ENCODE measurements at places on chromosomes 1 and 21.
A peak's percentile ranks its signal among the peaks of the same experiment; 100 is the strongest.

DNA sequence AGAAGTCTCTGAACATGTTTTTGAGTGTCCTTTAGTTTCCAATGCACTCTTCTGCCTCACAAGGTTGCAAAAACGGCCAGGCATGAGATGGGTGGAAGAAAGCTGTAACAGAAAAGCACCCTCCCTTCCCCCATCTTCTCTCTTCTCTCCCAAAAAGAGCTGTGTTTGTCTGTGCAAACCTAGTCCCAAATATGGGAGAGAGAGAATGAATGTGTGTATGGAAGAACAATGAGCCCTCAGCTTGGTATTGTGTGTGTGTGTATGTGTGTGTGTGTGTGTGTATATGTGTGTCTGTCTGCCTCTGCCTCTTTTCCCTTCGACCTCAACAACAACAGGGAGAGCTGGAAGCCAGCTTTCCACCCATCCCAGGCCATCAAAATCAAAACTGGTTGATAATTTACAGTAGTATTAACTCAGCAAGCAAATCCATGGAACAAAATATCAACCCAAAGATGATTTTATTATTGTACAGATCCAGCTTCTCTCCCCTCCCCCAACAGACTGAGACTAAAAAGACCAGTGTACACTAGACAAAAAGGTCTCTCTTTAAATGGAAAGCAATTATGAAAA lies 1.8 kb downstream of the RERE start:
- DNase-seq: no peak

GRCh38 chr1:207752456-207752998 lies 673 bp downstream of the CD46 start:
- peak; percentile 75 for DNase-seq

GRCh38 chr1:192809307-192810252 lies 741 bp downstream of the RGS2 start:
- DNase-seq: peak; percentile 71

- no peak for DNase-seq
These were observed 79.1 kb downstream of the ZP4 start for GRCh38 chr1:237811633-237812032.

DNA sequence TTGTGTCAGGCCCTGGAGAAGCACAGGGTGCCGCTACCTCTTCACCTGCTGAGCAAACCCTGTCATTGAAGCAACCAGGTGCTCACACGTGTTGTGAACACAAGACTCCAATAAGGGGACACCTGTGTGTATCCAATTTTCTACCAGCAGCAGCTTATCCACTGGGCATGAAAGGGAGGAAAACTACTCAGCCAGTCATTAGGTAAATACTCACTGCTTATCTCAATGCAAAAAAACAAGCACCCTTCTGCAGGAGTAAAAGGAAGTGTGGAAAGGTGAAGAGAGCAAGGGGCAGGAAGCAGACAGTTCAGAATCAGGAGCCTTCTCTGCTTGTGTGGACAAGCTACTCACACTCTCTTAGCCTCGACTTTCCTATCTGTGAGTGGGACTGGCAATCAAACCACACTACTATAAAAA lies 148.9 kb downstream of the ETS2 start:
- peak; percentile 91 for DNase-seq

GRCh38 chr1:112188611-112189010 lies 199.1 kb upstream of the KCND3 start:
- DNase-seq: peak; percentile 28

DNA sequence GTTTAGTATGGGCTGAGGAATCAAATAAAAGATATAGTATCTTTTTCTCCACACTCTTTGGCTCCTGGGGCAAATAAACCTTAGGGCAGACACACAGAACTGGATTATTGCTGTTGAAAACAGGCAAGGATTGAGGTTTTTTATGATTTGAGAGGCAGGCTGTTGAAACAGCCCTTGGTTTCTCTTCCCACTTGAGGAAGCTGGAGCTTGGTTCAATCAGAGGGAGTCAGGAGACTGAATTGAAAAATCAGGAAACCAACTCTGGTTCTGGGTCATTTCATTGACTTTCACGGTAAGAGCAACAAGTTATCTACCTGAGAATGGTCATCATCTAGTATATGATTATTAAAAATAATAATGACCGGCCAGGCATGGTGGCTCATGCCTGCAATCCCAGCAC lies 108.4 kb downstream of the CNIH3 start:
- no peak for DNase-seq

DNA sequence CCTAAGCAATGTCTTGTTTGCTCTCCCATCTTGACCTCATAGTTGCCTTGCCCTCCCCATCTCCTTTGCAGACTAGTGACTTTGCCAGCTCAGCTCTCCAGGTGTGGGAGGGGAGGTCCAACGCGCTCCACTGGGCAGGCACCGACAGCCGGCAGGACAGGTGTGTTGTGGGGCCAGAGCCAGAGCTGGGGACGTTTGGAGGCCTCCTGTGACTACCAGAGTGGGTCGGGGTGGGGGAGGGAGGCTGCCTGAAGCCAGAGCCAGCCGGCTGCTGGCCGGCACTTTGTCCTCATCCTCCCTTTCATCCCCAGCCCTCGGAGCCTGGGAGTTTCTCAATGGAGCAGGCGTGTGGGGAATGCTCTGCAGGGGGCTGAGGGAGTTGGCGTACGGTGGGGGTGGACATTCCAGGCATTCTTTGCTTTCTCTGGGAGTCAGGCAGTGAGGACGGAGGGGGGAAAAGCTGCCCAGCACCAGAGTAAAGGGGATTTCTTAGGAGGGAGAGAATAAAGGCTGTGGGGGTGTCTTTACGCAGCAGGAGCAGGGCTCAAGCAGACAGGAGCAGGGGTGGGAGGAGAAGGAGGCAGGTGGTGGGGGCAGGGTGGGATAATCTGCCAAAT lies 20.2 kb downstream of the NUAK2 start:
- DNase-seq: peak; percentile 70

DNA sequence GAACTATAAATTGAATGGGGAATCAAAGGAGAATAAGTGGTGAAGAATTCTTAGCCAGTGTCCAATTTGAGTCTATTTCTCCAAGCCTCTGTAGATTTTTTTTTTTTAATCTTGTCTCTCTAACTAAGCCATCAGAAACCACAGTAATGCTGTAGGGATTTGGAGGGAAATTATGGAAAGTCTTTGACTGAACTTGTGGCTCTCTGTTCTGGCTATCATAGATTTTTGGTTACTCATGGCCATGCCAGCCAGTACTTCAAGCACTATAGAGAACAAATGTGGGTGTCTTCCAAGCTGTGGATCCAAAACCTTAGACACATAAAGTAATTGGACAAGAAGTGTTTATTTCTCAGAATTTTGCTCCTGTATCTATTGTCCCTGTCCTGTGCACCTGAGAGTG lies 147.9 kb downstream of the LRRC40 start:
- no peak for DNase-seq

DNA sequence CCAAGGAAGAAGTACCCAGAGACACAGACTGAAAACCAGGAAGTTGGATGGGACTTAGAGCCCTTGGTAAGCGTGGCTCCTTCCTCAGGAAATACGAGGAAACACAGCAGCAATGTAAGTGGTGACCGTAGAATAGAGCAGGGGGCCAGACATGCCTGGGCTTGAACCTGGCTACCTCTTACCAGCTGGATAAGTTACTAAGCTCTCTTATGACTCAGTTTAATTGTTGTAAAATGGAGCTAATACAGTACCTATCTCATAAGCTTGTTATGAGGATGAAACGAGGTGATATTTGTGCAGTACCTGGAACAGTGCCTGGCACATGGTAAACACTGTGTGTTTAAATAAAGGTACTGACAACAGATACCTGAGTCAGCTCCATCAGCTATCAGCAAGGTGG lies 19.2 kb downstream of the EBNA1BP2 start:
- DNase-seq: no peak

DNA sequence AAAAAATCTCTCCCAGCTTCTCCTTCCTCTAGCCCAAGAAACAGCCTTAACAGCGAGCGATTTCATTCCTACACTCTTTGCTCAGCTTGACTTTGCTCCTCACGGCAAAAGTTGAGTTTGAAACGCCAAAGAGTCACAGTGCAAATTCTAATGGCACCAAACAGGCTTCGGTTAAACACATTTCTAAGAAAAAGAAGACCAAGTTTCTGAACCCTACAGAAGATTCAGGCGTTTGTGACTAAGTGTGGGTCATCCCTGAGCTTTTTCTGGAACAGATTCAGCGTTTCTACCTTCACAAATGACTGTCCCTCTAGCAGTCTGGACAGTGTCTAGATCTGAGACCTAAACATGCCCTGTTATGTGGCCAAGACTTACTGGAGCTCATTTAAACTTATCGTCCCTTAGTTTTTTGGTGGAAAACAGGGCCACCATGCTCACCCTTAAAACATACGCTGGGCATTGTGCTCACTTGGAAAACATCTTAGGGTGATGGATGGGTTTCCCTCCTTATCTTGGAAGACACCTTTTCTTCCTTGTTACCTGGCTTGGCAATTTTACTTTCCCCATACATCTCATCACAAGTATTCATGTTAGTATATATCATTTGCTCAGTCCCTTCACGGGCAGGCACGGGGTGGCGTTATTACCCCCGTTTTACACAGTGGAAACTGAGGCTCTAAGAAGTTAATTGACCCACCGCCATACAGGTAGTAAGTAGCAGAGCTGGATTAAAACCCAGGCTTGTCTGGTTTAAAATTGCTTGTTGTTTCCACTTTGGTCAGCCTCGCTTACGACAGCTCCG lies 1.0 kb downstream of the C1orf198 start:
- DNase-seq: no peak
